Type B pancreatic cell (in vitro differentiated cells): ENCODE measurements at places on chromosomes 16 and 17. TPM values are rescaled to one million over a fixed set of nuclear protein-coding genes. Genes with fewer than 3 reads are reported as not detected.
A peak's percentile ranks its signal among the peaks of the same experiment; 100 is the strongest.

- no peak for DNase-seq
Measured at GRCh38 chr17:49239963-49240362, 9.4 kb upstream of the PHOSPHO1 start.

- DNase-seq = no peak
Measured at GRCh38 chr17:40978575-40979151, 5.5 kb downstream of the KRT40 start.

DNA sequence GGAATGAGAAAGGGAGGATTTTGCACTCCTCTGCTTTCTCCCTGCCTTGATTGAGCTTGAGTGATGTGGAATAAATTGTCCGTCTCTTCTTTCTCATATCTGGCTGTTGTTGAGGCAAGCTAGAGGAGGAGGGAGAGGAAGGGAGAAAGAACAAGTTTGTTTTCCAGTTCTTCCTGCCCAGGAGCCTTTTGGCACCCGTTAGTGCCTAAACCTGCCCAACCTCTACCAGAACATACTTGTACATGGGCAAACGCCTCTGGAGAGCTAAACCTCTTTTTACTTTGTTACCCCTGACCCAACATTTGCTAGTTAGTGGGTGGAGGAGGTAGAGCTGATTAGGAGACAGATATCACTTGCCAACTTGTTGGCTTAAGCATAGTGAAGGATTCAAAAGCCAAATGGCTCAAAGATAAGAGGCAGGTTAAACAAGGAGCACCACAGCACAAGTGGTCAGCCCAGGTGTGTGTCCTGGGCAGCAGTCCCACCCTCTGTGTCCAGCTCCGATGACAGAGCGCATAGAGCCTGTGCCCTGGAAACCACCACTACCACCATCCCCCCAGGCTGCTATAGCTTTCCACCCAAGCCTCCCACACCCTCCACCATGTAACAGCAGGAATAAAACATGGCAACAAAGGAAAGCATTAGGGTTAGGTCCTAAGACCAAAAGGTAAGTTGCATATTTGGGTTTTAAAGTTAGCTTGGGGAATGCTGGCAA, 6.5 kb downstream of the ODF4 start:
- no peak for DNase-seq

MILR1 gene
- not detected in 2 replicates for total RNA-seq

- no peak for DNase-seq
Measured at GRCh38 chr17:1800240-1800639, 29.5 kb downstream of the SMYD4 start.

TPSD1 gene
- total RNA-seq = not detected in 2 replicates

GRCh38 chr16:58152246-58152868, 23.2 kb upstream of the CFAP20 start:
- DNase-seq = peak; percentile 8
